Brain microvascular endothelial cell (primary cell): ENCODE measurements at places on chromosomes 3 and 15.

- no peak for DNase-seq
These were observed 51.3 kb upstream of the CADPS start for GRCh38 chr3:62926494-62926893.

- no peak for DNase-seq
These were observed 62.8 kb upstream of the LINGO1 start for GRCh38 chr15:77695548-77695947.

GRCh38 chr3:168843481-168843880 is 747.8 kb upstream of the GOLIM4 start:
- DNase-seq = no peak

DNA sequence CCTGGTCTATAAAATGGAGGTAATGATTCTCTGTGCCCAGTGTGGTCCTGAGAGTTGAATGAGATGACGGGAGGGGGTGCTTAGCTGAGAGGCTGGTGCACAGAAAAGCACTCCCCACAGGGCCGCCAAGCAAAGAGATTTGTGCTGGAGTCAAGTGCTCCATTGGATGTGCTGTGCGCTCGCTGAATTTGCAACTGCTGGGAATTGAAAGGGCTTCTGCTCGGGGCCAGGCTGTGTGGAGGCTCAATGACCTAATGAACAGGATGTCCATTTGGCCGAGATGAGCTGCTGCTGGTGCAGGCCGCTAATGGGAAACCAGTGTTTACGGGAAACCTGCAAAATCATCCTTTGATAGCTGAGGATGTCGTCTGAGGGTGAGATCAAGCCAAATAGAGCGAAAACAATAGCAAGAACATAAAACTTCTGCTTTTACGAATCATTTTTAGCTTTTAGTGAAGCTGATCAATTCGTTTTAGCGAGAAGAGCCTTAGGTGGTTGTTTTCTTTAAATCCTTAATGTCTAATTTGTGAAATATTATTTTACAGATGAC is 211.7 kb downstream of the GABRG3 start:
- DNase-seq = no peak

DNA sequence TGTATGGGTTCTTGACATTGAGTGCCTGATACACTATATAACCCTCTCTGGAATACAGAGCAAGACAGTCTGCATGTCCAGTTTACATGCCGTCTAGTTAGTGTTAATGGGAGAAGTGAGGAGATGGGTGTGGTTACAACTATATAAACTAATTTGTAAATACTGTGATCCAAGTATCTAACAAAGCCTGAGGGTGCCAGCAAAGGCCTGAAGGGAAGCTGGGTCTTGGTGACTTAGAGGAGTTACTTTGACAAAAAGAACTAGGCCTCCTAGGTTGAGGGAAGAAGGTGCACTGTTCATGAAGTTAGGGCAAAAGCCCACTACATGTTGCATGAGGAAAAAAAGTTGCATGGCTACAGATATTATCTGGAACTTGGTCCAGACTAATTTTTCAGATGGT is 2.3 kb downstream of the NSUN3 start:
- DNase-seq = no peak

GRCh38 chr3:166388321-166388720 is 551.1 kb upstream of the BCHE start:
- DNase-seq = no peak

GRCh38 chr3:170493712-170494182 is 75.1 kb downstream of the CLDN11 start:
- peak; percentile 72 for DNase-seq

GRCh38 chr3:14297305-14297704 is 105.1 kb upstream of the SLC6A6 start:
- no peak for DNase-seq

GRCh38 chr3:187186375-187186774 is 10.9 kb upstream of the RTP1 start:
- no peak for DNase-seq

DNA sequence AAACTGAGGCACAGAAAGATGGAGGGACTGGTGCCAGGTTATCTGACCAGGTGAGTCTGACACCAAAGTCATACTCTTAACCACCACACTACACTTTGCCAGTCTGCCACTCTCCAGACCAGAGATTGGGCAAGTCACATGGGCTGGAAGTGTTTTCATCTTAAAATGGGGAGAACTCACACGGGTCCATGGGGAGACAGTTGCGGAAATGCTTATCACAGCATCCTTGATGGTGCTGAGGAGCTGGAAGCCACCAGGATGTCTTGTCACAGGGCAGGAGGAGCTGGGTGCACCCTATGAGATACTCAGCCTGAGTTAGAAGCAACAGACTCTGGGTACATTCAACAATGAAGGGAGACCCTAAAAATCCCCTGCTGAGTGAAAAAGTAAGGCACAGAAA is 4.8 kb downstream of the GALNT15 start:
- no peak for DNase-seq

- DNase-seq = no peak
These were observed 4.4 kb upstream of the FURIN start for GRCh38 chr15:90863987-90864386.

- DNase-seq = no peak
These were observed 95.3 kb downstream of the CHL1 start for GRCh38 chr3:291646-292436.

GRCh38 chr3:29168696-29169095 is 112.2 kb upstream of the RBMS3 start:
- no peak for DNase-seq

DNA sequence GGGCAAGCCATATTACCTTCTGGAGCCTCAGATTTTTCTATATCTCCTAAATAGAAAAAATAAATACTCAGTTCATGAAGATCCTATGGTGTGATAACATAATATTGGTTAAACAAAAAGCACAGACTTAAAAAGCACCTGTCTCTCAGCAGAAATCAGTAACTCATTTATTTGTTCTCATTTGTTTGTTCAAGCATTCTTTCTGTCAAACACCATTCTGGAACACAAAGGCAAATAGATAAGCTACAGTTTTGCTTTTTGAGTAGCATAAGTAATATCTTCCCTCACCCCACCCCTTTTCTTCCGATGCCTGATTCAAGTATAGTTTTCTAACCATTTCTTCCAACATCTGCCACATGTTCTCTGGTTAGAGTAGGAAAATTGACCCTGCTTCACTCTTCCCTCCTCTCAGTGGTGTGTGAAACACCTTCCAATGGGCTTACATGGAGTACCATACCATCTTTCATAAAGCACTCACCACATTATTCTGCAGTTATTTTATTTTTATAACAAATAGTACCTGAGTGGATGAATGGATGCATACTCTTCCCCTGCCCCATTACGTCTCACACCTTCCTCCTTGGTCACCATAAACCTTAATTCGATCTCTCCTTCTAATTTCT is 8.4 kb upstream of the IL1RAP start:
- no peak for DNase-seq
